ENCODE measurements at places on chromosomes 12 and 14.
A peak's percentile ranks its signal among the peaks of the same experiment; 100 is the strongest.

GRCh38 chr12:58703866-58704265 lies 216.4 kb downstream of the LRIG3 start:
- no peak for DNase-seq

GRCh38 chr12:53956914-53957536 lies 2.3 kb downstream of the HOXC12 start:
- no peak for DNase-seq

GRCh38 chr12:41795051-41795600 lies 349.5 kb downstream of the GXYLT1 start:
- no peak for DNase-seq

DNA sequence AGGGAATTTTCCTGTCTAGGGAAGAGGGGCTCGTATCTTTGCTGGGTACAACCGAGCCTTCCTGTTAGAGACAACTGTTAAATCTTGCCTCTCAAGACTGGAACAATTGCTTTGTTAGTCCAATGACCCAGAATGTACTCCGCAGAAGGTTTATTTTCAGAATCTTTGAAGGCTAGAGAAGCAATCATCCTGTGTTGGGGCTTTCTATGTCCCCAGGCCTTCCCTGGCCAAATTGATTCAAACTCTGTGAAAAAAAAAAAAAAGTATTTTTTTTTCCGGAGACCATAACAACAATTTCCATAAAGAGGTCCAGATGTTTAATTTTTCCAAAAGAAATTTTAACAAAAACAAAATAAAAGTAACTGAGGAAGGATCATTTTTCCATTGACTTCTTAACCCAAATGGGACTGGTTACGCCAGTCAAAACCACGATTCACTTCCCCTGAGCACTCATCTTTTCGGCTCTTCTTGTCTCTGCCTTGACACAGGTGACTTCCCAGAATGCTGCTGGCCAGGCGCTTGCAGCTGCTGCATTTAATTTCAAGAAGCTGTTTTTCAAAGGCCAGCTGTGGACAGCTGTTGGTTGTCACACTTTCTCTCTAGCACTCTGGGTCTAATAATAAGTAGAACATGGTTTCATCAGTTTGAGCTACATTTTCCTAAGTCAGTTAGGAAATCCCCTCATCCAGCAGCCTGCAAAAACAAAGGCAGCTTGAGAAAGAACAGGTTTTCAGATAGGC lies 81.6 kb upstream of the MANSC4 start:
- DNase-seq: no peak

GRCh38 chr12:52003591-52003990 lies 3.2 kb upstream of the TAMALIN start:
- no peak for DNase-seq

DNA sequence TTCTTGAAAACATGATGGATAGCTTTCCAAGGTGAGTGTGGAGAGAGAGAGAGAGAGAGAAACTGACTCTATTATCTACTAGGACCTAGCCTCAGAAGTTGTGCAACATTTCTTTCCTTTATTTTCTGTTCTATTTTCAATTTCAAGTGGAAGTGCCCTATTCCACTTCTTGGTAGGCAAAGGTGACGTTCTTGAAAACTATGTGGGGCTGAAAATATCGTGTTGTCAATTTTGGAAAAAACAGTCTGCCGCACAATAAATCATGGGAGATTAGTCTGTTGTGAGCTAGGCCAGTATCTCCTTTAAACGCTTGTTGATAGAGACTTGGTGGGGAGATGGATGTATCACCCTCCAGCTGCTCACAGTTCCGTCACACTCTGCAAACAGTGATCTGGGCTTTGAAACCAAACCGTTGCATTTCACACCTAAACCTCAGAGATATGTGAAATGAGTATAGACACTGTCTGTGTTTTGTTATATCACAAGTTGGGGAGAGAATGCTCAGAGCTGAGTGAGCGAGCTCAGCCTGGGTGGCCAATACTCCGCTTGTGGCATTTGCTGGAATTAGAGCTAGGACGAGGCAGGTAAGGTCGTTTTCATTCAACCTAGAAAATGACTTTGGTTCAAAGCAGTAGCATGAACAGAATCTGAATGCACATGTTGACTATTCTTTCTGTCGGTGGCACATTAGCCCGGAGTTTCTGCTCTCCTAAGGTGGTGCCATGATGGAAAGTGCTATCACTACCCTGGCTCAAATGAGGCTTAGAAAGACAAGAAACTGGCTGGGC lies 75.1 kb upstream of the ST8SIA1 start:
- DNase-seq: peak; percentile 27

GRCh38 chr12:111777345-111778045 lies 10.8 kb downstream of the ALDH2 start:
- no peak for DNase-seq

GRCh38 chr12:68236421-68237059 lies 10.9 kb upstream of the IL26 start:
- DNase-seq: peak; percentile 1

- DNase-seq: no peak
Measured at GRCh38 chr12:124928912-124929530, 14.6 kb upstream of the UBC start.

- no peak for DNase-seq
Measured at GRCh38 chr14:72222046-72222445, 289.8 kb downstream of the RGS6 start.

- DNase-seq: no peak
Measured at GRCh38 chr12:108983227-108983626, 37.6 kb downstream of the SVOP start.

GRCh38 chr14:80385336-80385735 lies 174.0 kb upstream of the DIO2 start:
- no peak for DNase-seq

- no peak for DNase-seq
Measured at GRCh38 chr12:59164991-59165718, 244.9 kb upstream of the LRIG3 start.

- DNase-seq: no peak
Measured at GRCh38 chr14:29629839-29630238, 297.8 kb downstream of the PRKD1 start.

GRCh38 chr12:27076468-27076867 lies 5.9 kb downstream of the C12orf71 start:
- no peak for DNase-seq

- no peak for DNase-seq
Measured at GRCh38 chr14:95437715-95438114, 78.7 kb downstream of the SYNE3 start.

GRCh38 chr12:109535231-109535862 lies 38.0 kb downstream of the MMAB start:
- no peak for DNase-seq

DNA sequence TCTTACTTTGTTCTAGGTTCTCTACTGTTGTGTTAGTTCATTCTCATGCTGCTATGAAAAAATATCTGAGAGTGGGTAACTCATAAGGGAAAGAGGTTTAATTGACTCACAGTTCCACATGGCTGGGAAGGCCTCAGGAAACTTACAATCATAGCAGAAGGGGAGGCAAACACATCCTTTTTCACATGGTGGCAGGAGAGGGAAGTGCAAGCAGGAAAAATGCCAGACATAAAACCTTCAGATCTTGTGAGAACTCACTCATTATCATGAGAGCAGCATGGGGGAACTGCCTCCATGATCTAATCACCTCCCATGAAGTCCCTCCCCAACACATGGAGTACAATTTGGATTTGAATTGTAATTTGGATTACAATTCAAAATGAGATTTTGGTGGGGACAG lies 69.6 kb downstream of the MGST1 start:
- no peak for DNase-seq

- DNase-seq: no peak
Measured at GRCh38 chr12:114669401-114670290, 14.3 kb downstream of the TBX3 start.

GRCh38 chr12:107618106-107618505 lies 67.5 kb upstream of the PWP1 start:
- DNase-seq: no peak

DNA sequence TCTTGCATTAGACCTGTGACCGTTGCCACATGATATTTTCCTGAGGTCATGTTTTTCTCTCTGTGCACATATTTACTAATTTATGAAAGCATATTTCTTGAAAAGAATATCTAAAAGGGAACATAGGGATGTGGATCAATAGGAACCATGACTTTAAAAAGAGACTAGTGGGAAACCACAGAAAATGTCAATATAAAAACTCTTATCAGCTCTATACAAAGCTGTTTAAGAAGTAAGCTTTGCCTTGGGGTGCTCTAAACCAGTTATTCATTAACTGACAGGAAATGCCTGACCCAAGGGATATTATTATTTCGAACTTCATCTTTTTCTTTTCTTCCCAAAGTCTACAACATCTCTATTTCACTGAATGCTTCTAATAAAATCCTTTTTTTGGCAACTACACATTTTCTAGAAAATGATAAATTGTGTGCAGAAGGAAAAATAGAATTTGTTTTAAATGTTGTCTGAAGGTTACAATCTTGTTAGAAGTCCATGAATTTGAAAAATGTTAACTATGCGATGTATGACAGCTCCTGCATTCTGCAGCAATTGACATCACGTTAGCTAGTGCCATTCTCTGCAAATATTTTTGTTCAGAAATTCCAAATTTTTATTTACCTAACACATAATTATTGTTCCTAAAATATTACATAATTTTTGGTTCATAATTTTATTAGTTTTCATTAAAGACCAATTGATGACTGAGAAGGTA lies 345.0 kb downstream of the SLC16A7 start:
- no peak for DNase-seq

DNA sequence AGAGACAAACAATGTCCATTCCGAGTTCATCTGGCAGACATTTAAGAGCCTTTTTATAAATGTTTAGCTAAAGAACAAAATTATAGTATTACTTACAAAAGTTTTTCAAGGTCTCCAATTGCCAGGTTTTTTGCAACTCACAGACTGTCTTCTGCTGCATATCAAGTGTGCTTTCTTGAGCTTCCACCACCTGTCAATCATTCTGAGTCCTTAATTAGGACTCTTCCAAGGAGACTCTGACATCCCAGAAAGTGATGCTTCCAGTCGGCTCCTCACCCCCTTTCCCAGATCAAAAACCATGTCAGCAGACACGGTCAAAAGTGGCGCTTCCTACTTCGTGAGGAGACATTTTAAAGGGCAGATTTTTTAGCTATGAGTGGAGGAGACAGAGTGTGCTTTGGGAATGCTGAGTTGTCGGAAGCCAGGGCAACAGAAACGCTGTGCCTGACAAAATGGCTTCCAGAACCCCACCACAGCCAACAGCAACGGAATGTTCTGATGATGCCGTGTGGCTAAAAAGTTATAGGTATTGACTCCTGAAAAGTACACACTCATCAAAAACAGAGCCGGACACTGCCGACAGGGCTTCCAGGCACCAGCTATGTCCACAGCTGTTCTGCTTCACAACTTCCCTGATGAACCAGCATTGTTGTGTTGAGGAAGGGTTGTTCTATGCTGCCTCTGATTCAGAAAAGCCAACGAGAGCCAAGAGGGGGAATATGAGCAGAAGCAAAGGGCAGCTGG lies 116.1 kb upstream of the SLC35F4 start:
- no peak for DNase-seq

- DNase-seq: no peak
Measured at GRCh38 chr12:131222329-131223139, 268.8 kb downstream of the ADGRD1 start.

GRCh38 chr12:122837306-122838265 lies 2.3 kb downstream of the HIP1R start:
- DNase-seq: no peak

DNA sequence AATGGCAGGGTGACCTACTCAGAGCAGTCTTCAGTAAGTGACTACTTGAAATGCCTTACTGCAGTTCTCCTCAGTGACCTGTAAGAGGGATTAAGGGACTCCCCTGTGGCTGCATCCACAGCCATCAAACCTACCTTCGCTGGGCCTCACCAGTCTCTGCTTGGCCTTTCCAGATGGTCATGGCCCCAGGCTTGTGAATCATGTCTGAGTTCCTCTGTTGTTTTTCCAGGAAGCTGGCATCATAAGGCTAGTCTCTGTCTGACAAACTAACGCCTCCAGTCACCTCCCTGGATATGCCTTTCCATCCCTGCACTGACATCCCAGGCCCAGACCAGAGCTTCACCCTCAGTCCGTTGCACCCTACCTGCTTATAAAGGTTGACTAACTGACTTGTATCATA lies 14.0 kb downstream of the RNASE2 start:
- no peak for DNase-seq

DNA sequence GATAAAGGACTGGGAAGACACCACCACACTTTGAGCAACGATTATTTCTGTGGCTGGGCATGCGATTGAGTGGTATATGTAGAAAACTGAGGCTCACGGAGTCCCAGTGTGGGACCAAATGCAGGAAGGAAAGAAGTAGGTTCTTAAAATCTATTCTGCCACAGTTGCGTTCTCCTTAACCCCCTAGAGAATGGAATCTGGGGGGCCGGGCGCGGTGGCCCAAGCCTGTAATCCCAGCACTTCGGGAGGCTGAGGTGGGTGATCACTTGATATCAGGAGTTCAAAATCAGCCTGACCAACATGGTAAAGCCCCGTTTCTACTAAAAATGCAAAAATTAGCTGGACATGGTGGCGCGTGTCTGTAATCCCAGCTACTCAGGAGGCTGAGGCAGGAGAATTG lies 29.9 kb upstream of the CORO1C start:
- DNase-seq: no peak

GRCh38 chr12:53954694-53955035 lies at the start of gene HOXC12:
HOXC12 (plus strand) TSS chr12:53954903; CDS start chr12:53954930, 27 bp downstream.
- no peak for DNase-seq

- no peak for DNase-seq
Measured at GRCh38 chr14:102764220-102764671, 13.0 kb upstream of the TRAF3 start.

DNA sequence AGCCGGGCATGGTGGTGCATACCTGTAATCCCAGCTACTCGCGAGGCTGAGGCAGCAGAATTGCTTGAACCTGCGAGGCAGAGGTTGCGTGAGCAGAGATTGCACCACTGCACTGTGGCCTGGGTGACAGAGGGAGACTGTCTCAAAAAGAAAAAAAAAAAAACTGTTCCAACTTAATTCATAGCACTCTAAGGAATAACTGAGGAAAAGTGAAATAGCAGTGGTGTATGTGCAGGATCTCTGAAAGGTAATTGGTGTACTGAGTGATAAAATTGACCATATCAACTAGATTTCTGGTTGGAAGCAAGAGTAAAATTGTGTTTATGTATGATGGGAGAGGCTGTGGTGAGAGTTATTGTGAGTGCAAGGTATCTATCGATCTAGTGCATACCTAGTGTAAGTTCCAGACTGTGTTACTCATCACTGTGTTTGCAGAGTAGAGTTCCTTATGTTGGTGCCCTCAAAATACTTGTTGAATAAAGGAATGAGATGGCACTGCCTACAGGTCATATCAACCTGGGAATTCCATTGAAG lies 6.3 kb downstream of the CAND1 start:
- no peak for DNase-seq

GRCh38 chr14:24840204-24840893 lies 206.4 kb upstream of the GZMB start:
- no peak for DNase-seq

GRCh38 chr12:98758331-98758730 lies 113.2 kb downstream of the APAF1 start:
- DNase-seq: no peak

- DNase-seq: no peak
Measured at GRCh38 chr12:95960241-95960640, 17.1 kb downstream of the AMDHD1 start.

GRCh38 chr14:64730681-64731080 lies 26.5 kb downstream of the PLEKHG3 start:
- no peak for DNase-seq

All from NK-92 treated with Interleukin-12 subunit alpha and Interleukin-12 subunit beta, amount 100 ng/mL, for 24 hours (cell line).